A549 treated with CORT108297 at 1 μM for 4 hours (cell line): ENCODE measurements at places on chromosomes 3 and 15. TPM values are rescaled to one million over a fixed set of nuclear protein-coding genes. Genes with fewer than 3 reads are reported as not detected.

Gene EHHADH
- total RNA-seq: 2.4 to 5.5 TPM (median 2.9 TPM) in 5 replicates

Gene PRR23C
- total RNA-seq: not detected in 5 replicates

Gene SLC22A13
- total RNA-seq: 0.05 to 0.13 TPM (median 0.08 TPM) in 5 replicates

Gene ITPKA
- 1.3 to 2.5 TPM (median 2.0 TPM) in 5 replicates for total RNA-seq

Gene KLF15
- total RNA-seq: 0.06 to 0.11 TPM (median 0.10 TPM) in 5 replicates

Gene UTS2B
- total RNA-seq: 0.05 to 0.16 TPM (median 0.08 TPM) in 5 replicates

Gene GP9
- not detected in 5 replicates for total RNA-seq

Gene CYP19A1
- total RNA-seq: 0.16 to 0.23 TPM (median 0.19 TPM) in 3 of 5 replicates, not detected in the others

Gene MKRN3
- 1.5 to 2.8 TPM (median 2.5 TPM) in 5 replicates for total RNA-seq

Gene ZNF502
- 1.2 to 2.2 TPM (median 1.5 TPM) in 5 replicates for total RNA-seq

Gene RAB6B
- total RNA-seq: 0.96 to 2.7 TPM (median 2.0 TPM) in 5 replicates

Gene RPL39L
- total RNA-seq: 48.2 to 57.0 TPM (median 53.4 TPM) in 5 replicates

Gene ELL3
- 1.3 to 2.5 TPM (median 1.8 TPM) in 5 replicates for total RNA-seq

Gene C3orf49
- not detected in 5 replicates for total RNA-seq

Gene WDR82
- total RNA-seq: 47.6 to 53.3 TPM (median 49.6 TPM) in 5 replicates

Gene CA12
- total RNA-seq: 148 to 171 TPM (median 161 TPM) in 5 replicates

Gene ZDHHC19
- total RNA-seq: 0.09 to 0.27 TPM (median 0.18 TPM) in 3 of 5 replicates, not detected in the others

Gene GRK7
- total RNA-seq: not detected in 5 replicates

Gene BCL2A1
- total RNA-seq: 11.8 to 18.5 TPM (median 14.3 TPM) in 5 replicates

Gene LMAN1L
- total RNA-seq: 0.03 to 0.08 TPM (median 0.08 TPM) in 3 of 5 replicates, not detected in the others

Gene LEKR1
- 0.54 to 1.1 TPM (median 0.68 TPM) in 5 replicates for total RNA-seq

Gene GOLGA6A
- 0.05 to 0.10 TPM (median 0.06 TPM) in 4 of 5 replicates, not detected in the other for total RNA-seq

Gene GOLGA6D
- total RNA-seq: 0.03 to 0.06 TPM (median 0.04 TPM) in 4 of 5 replicates, not detected in the other

Gene IL5RA
- total RNA-seq: not detected in 5 replicates

Gene IL16
- total RNA-seq: 0.07 to 0.25 TPM (median 0.17 TPM) in 3 of 5 replicates, not detected in the others

Gene SERF2
- 459 to 728 TPM (median 704 TPM) in 5 replicates for total RNA-seq

Gene ZPLD1
- 0.03 to 0.07 TPM (median 0.05 TPM) in 4 of 5 replicates, not detected in the other for total RNA-seq

Gene UPK1B
- 10.1 to 14.7 TPM (median 12.9 TPM) in 5 replicates for total RNA-seq

Gene CRABP1
- 1.6 to 2.3 TPM (median 1.8 TPM) in 5 replicates for total RNA-seq

Gene SOX14
- total RNA-seq: not detected in 5 replicates

Gene SKOR1
- total RNA-seq: 0.02 to 0.05 TPM (median 0.04 TPM) in 4 of 5 replicates, not detected in the other

Gene NR1I2
- not detected in 5 replicates for total RNA-seq

Gene ARGFX
- not detected in 5 replicates for total RNA-seq

Gene LPP
- 6.5 to 9.9 TPM (median 8.3 TPM) in 5 replicates for total RNA-seq

Gene POTEB
- not detected in 5 replicates for total RNA-seq

Gene CCDC33
- 4.0 to 8.0 TPM (median 7.2 TPM) in 5 replicates for total RNA-seq
